ENCODE measurements at places on chromosomes 1 and 21.
A peak's percentile ranks its signal among the peaks of the same experiment; 100 is the strongest.

DNA sequence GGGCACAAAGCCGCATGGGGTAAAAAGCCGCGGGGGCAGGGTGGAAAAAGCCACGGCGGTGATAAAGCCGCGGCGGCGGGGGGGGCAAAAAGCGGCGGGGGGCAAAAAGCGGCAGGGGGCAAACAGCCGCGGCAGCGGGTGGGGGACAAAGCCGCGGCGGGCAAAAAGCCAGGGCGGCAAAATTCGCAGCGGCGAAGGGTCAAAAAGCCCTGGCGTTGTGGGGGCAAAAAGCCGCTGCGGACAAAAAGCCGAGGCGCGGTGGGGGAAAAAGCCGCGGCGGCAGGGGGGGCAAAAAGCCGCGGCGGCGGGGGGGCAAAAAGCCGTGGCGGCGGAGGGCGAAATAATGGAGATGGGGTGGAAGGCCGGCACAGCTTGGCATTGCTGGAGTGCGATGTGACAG lies 3902.9 kb downstream of the SRGAP2C start:
- no peak for DNase-seq

GRCh38 chr1:9265968-9266367 lies 26.7 kb upstream of the SPSB1 start:
- no peak for DNase-seq

GRCh38 chr1:245015031-245015430 lies 139.8 kb upstream of the KIF26B start:
- DNase-seq: no peak

GRCh38 chr1:114745291-114745690 lies 12.5 kb downstream of the CSDE1 start:
- DNase-seq: peak; percentile 14

DNA sequence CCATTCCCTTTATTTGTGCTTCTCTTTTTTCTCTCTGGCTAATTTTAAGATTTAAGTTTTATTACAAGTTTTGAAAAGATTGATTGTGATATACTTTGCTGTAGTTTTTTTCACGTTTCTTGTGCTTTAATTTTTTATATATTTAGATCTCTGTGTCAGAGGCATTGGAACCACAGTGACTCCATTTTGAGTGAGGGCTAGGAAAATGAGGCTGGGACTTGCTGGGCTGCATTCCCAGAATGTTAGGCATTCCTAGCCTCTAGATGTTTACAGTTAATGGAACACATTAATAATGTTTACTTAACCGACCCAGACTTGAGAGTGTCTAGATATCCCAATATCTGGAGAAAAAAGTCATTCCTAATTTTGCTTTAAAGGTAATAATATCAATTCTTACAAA lies 939.4 kb downstream of the BRINP3 start:
- DNase-seq: no peak

DNA sequence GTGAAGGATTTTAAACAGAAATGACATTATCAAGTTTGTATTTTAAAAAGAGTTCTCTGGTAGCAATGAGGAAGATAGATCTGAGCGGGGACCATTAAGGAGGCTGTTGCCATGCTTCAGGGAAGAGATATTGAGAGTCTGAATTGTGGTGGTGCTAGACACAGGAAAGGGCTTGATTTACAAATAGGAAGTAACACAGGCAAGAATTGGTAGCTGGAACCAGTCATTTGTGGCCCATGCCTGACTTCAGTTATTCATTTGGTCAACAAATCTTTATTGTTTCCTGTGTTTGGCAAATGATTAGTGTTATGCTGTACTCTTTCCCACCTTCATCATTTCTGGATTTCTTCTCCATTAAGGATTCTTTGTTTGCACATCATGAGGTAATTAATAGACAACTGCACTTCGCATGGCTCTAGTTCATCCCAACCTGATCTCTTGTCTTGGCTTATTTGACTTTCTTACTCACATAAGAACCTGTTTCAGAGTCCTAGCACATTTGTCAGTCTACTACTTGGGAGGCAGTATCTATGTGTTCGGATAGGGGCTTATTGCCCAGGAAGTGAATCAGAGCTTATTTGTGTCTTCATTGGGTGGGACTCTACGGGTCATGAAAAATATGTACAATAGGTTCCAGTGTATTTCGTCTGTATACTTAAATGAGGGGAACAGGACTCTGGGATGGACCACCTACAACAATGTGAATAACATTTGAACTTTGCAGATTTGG lies 32.3 kb downstream of the EEIG2 start:
- DNase-seq: peak; percentile 14

- no peak for DNase-seq
Measured at GRCh38 chr1:219533280-219533679, 79.6 kb downstream of the ZC3H11B start.

GRCh38 chr1:77282187-77282865 lies 507 bp downstream of the AK5 start:
- peak; percentile 61 for DNase-seq

DNA sequence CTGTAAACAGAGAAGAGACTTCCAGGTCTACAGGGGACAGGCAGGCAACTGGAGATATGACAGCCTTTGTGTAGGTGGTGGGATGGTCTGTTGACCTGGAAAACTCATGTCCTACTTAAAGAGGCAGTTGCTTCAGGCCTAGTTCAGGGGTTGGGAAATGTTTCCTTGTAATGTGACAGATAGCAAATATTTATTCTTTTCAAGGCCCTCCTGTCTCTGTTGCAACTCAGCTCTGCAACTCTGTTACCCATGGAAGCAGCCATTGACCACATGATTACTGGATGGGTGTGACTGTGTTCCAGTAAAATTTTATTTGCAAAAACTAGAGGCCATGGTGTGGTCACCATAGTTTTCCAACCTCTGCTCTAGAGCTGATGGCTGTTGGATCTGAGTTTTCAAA lies 341.9 kb downstream of the PTBP2 start:
- no peak for DNase-seq

DNA sequence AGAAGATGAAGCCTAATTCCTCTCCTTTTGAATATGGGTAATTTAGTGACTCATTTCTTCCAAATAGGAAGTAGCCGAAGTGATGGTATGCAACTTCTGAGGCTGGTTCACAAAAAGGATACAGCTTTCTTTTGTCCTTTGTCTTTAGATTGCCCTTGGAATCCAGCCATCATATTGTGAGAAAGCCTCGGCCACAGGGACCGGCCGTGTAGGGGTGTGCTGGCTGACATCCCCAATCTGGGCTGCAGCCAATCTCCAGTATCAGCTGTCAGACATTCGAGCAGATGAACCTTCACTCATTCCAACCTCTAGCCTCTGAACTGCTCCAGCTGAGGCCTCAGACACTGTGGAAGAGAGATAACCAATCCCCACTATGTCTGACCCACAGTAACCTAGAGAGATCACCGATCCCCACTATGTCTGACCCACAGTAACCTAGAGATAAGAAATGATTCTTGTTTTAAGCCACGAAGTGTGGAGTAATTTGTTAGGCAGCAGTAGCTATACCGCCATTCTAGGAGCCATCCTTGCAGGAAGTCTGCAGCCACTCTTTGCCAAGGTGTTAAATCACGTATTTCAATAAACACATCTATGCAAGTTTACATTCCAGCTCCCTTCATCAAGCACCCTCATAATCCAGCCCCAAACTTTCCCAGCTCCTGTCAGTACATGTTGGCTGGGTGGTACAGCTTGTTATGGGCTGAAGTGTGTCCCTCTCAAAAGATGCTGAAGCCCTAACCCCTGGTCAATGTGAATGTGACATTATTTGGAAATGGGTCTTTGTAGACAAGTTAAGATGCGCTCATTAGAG lies 2.9 kb upstream of the DIP2A start:
- no peak for DNase-seq

GRCh38 chr1:159140474-159140873 lies 30.9 kb upstream of the CADM3 start:
- DNase-seq: no peak

DNA sequence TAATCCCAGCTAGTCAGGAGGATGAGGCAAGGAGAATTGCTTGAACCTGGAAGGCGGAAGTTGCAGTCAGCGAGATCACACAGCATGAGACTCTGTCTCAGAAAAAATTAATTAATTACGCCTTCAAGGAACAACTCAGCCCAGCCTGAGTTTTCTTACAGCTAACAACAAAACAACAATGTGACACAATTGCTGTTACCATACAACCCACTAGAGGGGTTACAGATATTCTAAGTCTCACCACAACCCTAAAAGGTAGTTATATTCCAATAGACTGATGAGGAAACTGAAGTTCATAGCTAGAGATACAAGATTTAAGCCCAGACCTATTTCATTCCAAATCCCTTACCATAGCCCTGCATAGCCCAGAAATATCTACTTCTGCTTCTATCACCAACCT lies 2.9 kb upstream of the LRRC8C start:
- no peak for DNase-seq

DNA sequence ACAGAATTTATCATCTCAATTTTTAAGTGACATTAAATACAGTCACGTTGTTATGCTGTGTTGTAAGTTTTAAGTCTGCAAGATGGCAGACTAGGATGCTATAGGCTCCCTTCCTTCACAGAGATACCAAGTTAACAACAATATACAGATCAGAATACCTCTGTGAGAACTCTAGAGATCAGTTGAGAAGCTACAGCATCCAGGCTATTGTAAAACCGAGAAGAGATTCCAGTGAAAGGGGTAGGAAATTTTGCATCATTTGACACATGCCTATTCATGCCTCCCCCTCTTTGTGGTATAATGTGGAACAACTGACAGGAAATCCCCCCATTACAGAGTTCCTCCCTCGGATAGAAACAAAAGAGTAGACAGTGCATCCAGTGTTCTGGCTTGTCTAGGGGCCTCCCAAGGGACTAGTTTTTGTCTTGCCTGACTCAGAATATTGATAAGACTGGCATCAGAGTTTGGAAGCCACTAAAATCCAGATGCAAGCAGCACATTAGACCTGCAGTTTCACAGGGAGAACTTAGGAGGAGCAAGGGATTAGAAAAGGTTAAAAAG lies 80.6 kb downstream of the LBR start:
- DNase-seq: no peak

GRCh38 chr1:153795934-153796785 lies 21.0 kb downstream of the SLC27A3 start:
- peak; percentile 3 for DNase-seq

GRCh38 chr1:50766688-50767087 lies 193.4 kb downstream of the FAF1 start:
- DNase-seq: no peak

DNA sequence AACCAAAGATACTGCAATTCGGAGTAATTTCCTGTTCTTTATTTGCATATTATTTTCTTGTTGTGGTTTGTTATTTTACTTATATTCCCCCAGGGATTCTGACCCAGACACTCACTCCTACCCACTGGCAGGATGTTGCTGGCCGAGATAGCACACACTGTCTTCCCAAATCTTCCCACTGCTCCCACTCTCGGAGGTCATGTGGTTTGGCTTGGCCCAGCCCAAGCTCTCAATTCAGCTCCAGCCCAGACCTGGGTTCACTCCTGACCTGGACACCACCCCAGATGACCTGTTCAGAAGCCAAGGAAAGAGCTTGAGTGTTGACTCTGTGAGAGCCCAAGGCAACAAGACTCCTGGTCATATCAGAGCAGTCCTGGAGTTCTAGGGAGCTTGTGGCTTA lies 1.2 kb upstream of the FAM43B start:
- DNase-seq: no peak
